ENCODE measurements at places on chromosomes 7 and 10.

- no peak for DNase-seq
Measured at GRCh38 chr10:58352956-58353610, 18.3 kb downstream of the UBE2D1 start.

- no peak for DNase-seq
Measured at GRCh38 chr7:39637400-39637799, 14.0 kb downstream of the RALA start.

DNA sequence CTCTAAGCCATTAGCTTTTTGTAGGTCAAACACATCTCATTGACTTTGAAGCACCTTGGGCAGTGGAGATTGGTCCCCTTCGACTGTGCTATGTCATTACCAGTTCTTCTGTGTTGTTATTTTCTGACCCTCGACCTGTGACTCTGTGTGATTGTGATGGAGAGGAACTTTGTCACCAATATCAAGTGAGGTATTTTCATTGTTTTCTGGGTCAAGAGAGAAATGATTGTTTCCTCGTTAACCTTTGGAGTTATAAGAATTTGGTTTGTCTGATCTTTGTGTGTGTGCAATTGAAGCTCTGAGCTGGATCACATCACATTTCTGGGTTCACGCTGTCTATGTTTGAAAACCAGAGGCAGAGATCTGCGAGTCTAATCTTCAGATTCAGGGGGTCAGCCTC lies 432.2 kb upstream of the KLF6 start:
- no peak for DNase-seq

- no peak for DNase-seq
Measured at GRCh38 chr7:91276909-91277308, 12.7 kb downstream of the FZD1 start.

DNA sequence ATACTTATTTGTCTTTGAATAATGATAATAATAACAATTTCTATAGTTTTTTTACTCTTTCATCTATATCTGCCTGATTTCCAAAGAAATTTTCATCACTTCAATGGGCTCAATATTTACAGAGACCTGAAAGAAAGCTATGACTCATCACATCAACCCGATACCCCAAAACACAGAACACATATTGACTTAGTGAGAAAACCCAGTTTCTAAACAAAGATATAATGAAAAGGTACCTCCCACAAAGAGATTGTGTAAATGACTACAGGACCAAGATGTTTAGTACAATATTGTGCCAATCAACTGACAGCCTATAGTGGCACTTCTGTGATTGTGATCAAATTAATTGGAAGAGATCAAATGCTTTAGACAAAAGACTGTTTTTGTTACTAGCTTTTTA lies 133.9 kb downstream of the PCDH15 start:
- DNase-seq: no peak

DNA sequence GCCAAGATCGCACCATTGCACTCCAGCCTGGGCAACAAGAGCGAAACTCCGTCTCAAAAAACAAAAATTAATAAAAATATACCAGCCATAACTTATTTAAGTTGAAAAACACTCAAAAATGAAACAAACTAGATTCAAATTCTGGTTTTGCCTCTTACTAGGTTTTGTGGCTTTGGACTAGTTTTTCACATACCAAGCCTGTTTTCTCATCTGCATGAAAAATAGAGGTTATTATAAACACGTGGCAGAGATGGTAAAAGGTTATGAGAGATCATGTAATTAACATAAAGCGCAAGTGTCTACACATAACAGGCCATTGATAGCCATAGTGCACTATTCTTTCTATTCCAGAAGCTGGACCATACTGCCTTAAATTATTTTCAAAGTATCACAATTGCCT lies 35.5 kb upstream of the CABCOCO1 start:
- no peak for DNase-seq

- no peak for DNase-seq
Measured at GRCh38 chr7:129089521-129090212, 34.8 kb upstream of the TNPO3 start.
